Left renal cortex interstitium (tissue), 4 donors: ENCODE measurements at places on chromosomes 4 and X.

DNA sequence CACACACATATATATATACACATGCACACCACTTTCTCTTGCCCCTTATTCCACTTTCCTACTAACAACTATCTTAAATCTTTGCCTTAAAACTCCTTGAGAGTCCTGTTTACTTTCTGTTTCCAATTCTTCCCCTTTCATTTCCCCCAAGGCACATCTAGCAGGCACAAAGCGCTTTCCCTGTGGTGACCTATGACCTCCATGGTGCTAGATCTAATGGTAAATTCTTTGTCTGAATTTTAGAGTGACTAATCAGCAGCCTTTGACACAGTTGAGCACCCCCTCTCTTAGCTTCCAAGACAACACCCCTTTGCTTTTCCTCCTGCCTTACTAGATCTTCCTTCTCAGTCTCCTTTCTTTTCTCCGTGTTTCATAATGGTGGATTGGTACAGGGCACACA, 236.4 kb upstream of the TTC29 start:
- no peak for DNase-seq

- no peak for DNase-seq
Observed at GRCh38 chrX:137667776-137668175, 101.8 kb downstream of the ZIC3 start.

- DNase-seq = no peak
Observed at GRCh38 chr4:164591666-164592065, 162.3 kb upstream of the SMIM31 start.

DNA sequence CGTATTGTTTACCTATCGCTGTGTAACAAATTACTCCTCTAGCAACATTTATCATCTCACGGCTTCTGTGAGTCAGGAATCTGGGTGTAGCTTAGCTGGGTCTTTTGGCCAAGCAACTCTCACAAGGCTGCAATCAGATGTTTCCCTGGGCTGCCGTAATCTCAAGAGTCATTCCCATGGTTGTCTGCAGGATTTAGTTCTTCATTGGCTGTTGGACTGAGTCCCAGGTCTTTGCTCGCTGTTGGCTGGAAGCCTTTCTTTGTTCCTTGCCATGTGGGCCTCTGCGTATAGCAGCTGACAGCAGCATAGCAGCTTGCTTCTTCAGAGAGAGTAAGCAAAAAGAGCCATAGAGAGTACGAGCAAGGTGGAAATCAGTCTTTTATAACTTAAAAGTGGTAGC, 16.8 kb downstream of the POLR2B start:
- no peak for DNase-seq

GRCh38 chrX:70774223-70774622, 134.3 kb downstream of the TEX11 start:
- DNase-seq = no peak
